ENCODE measurements at places on chromosomes 5 and 9.

- no peak for DNase-seq
Measured at GRCh38 chr5:56460681-56461191, 227.6 kb upstream of the ANKRD55 start.

GRCh38 chr9:98972716-98973115 lies 29.0 kb downstream of the COL15A1 start:
- DNase-seq, result no peak

DNA sequence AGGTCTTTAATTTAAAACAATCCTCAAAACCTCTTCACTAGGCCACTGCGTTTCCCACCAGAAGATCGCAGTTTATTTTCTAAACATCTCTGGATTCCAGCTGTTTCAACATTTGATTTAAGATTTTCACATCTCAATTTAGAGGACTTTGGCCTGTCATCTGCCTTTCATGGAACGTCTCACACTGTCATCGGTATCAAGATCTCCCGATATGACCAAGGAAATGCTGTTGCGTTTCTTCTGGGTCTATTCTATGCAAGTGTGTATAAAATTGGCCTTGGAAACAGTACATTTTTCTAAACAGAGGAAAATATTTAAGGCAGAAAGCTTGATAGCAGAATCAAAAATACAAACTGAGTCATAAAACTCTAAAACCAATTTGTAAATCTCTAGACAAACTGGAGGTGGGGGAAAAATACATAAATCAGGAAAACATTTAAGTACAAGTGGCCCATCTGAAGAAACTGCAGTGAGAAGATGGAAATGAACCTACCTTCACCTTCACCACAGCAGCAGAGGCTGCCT lies 53.6 kb upstream of the SIMC1 start:
- no peak for DNase-seq

- no peak for DNase-seq
Measured at GRCh38 chr5:65730910-65731309, 8.9 kb downstream of the NLN start.

- DNase-seq, result no peak
Measured at GRCh38 chr9:117757561-117758190, 53.5 kb downstream of the TLR4 start.

DNA sequence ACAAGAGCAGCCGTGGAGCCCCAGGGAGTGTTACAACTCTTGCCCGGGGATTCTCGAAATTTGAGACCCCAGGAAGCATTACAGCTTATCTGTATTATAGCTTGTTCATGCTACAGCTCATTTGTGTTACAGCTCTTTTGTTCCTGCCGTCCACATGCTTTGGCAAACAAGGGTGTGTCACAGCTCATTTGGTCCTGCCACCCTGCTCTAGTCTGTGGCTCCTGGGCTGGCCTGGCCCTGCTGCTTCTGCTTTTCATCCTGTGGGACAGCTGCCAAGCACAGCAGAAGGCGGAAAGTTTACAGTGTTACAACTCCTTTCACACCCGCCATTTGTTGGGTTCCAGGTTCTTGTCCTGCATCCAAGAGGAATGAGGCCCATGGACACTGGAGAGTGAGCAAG lies 685.0 kb downstream of the SLCO4C1 start:
- no peak for DNase-seq

DNA sequence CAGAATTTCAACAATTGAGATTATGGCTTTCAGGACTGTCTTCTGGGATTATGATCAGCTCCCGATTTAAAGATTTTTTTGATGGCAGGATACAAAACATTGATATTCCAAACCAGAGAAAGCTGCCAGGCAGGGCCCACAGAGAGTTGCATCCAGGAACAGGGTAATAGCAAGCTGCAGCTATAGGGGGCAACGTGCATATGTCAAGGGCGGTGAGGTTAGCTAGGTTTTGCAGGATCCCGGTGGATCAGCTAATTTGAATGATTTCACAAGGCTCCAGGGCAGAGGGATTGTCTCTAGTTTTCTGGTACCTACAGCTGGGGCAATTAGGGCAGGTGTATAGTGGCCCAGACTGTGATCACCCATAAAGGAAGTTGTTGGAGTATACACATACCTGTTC lies 339.4 kb downstream of the CHSY3 start:
- no peak for DNase-seq

GRCh38 chr5:71946343-71947030 lies 160.8 kb upstream of the MAP1B start:
- DNase-seq, result no peak

- no peak for DNase-seq
Measured at GRCh38 chr5:88172847-88173758, 95.5 kb downstream of the TMEM161B start.

- DNase-seq, result no peak
Measured at GRCh38 chr5:156481741-156482140, 154.8 kb downstream of the SGCD start.

GRCh38 chr5:112960863-112961504 lies 15.6 kb upstream of the DCP2 start:
- no peak for DNase-seq

DNA sequence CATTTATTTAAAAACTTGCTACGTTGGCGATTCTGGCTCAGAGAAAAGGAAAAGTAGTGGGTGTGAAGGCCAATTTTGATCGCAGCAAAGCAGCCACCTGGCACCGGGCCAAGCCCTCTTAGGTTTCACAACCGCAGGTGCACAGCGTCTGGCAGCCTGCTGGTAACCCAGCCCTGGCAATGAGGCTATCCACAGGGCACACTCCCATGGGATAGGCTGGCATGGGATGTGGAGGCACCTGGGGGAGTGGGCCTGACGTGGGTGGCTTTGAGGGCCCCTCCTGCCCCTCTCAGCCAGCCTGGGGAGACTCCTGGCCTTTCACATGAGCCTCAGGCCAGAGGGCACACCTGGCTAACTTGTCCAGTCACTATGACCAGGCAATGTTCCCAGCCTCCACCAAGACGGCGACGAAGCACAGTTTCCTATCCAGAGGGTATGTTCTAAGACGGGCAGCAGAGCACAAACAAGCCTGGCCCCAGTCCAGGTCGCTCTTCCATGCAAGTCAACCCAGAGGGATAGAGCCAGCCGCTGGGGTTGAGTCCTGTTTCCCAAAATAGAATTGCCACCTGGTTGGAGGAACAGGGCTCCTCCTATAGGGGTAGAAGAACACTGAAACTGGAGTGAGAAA lies 19.0 kb downstream of the CMBL start:
- DNase-seq, result peak; percentile 44

DNA sequence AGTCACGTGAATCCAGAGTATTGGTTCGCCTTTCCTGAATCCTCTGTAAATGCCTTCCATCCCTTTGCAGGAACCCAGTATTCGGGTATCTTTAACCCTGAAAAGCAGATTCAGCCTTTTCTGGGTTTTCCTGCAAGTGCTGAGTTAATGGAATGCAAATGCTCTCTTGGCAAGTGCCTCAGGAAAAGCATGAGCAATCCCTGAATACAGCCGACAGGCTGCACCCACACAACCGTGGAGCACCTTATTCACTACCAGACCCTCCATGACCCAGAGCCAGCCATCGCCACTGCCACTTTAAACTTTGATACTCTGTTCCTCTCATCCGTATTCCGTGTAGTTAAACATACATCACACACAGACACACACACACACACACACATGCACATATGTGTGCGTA lies 54.4 kb downstream of the ZNF622 start:
- no peak for DNase-seq

DNA sequence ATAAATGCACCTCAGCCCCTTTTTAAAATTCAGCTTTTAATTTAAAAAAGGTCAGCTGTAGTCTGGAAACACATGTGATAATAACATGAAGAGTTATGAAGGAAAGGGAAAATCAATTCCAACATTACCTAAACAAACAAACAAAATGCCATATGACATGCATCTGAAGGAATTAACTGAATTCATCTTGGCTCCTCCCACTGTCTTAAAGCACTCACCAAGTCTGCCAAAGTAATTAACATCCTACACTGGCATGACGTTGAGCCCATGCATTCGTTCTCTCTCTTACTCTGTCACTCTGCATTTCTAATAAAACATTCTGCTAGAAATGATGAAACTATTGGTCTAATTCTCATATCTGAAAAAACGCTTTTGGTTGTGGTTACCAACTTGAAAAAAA lies 37.7 kb downstream of the TSSK1B start:
- DNase-seq, result no peak

- no peak for DNase-seq
Measured at GRCh38 chr9:33813712-33814641, 3.0 kb upstream of the UBE2R2 start.

DNA sequence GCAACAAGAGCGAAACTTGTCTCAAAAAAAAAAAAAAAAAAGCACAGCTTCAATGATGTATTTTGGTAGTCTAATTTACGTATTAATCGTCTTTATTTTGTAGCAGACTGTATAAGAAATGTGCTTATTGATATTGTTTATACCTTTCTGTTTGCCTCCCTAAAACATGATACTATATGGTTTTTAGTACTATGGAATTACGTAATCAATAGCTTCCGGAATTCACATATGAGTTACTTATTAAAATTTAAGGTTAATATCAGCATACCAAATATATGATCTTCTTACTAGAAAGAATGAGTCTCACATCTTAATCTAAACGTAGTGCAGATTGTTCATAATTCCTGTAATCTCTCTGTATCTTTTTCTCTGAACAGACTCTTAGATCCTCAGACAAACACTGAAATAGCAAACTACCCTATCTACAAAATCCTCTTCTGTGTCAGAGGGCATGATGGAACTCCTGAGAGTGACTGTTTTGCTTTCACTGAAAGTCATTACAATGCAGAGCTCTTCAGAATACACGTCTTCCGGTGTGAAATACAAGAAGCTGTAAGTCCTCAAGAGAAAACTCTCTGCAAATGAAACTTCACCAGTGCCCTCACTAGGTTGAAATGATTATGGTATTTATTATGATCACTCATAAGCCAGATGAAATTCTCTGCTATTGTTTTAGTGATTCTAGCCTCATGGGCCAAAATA lies 44.4 kb upstream of the GPR21 start:
- no peak for DNase-seq

GRCh38 chr5:181105391-181106025 lies 25.5 kb downstream of the OR2V1 start:
- no peak for DNase-seq

DNA sequence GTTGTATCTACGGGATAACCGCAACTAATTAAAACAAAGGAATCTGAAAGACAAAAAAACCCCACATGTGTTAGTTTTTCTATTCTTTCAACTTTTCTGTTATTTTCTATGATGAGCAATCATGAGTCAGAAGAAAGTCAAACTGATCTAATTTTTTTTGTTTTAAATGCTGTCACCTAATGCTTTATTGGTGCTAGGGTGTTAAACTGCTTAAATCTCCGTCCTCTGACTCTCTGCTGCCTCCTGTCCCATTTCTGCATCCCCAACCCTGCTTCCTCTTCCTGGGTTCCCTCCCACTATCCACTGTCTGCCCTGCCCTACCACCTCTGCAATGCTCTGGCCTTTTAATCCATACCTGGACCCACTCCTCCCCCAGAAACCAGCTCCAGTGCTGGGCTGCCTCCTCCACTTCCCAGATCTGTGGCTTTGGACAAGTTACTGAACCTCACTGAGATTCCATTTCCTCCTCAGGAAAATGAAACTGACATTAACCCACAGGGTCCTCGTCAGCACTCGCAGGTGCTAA lies 15.7 kb downstream of the PTPN3 start:
- no peak for DNase-seq

DNA sequence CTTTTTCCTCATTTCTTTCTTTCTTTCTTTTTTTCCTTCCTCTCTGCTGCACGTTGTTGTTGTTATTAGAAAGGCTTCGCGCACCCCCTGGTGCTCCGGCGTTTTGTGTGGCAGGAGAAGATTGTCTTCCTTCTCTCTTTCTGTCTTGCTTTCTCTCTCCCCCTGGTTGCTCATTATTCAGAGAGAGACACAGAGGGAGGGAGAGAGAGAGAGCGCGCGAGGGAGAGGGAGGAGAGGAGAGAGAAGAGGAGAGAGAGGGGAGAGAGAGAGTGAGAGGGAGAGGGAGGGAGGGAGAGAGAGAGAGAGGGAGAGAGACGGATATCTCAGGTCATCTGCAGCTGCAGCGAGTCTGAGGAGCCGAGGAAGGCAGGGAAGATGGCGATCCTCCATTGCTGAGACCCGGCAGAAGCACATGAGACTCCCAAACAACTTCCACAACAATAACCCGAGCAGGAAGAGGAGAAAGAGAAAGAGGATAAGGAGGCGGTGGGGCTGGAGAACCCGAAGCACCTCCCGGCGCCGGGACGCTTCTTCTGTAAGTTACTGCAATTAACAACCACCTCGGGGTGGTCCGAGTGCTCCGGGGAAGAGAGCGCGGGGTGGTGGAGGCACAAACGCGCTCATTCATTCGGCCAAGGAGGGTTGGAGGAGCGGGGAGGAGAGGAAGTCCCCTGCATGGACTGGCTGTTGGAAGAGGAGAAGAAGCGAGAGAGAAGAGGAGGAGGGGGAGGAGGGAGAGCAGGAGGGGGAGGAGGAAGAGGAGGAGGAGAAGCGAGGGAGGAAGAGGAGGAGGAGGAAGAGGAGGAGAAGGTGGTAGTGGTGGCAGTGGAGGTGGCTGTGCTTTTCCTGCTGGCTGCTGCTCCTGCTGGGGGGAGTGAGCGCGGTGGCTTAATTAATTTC lies at the start of gene ZNF462:
Gene ZNF462 (plus strand): TSS at position 346 of the 900 bp plus-strand sequence. CDS start 60,218 bp downstream, outside the sequence.
- no peak for DNase-seq

DNA sequence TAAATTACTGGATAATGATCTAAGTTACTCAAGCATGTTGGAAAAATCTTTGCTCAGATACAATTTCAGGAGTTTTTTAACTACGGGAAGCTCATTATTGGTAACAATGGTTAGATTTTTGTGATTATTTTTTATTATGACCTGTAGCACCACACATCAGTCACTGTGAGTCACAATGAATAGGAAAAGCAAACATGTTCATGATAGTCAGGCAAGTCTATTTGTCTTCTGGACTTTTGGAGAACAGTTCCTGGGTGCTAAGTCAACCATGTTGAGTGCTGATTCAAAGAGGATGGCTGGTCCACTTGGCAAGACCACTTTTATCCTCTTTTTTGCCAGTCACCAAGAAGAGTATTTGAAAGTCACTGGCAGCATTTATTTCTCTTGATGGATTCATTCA lies 403.2 kb downstream of the KIF4B start:
- DNase-seq, result no peak

DNA sequence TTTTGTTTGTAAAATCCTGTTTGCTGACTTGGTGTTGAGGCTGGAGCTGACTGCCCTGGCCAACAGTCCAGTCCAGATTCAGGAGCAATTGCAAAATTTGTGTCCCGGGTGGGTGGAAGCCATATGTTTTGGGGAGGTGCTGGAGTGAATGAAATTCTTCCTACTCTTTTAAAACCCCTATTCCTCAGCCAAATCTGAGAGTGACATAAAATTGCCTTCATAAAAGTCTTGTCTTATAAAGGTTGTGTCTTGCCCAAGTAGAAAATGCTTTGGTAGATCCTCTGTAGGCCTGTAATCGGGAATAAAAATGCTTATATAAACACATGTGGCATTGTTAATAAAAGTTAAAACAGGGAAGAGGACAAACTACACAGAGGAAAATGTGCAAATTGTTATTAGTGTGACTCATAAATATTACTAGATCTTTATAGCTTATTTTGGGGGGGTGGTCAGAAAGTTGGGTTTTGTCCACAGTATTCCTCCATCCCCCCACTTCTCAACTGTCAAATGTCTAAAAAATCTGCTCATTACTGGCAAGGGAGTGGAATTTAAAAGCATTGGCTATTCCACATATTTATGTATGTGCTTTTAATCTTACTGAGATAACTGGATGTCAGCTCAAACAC lies 45.6 kb downstream of the NNT start:
- DNase-seq, result no peak

- DNase-seq, result no peak
Measured at GRCh38 chr9:19151425-19152159, 24.3 kb upstream of the PLIN2 start.

Measured in activated gamma-delta T cell treated with Interleukin-2 at 50 U/mL for 16 hours (primary cell).